M059J (cell line): ENCODE measurements at places on chromosomes 11 and 22.

GRCh38 chr22:45105281-45105702 lies 58.4 kb upstream of the NUP50 start:
- peak; percentile 72 for DNase-seq

- DNase-seq: no peak
Observed at GRCh38 chr22:30893434-30894370, 74.9 kb downstream of the MORC2 start.

DNA sequence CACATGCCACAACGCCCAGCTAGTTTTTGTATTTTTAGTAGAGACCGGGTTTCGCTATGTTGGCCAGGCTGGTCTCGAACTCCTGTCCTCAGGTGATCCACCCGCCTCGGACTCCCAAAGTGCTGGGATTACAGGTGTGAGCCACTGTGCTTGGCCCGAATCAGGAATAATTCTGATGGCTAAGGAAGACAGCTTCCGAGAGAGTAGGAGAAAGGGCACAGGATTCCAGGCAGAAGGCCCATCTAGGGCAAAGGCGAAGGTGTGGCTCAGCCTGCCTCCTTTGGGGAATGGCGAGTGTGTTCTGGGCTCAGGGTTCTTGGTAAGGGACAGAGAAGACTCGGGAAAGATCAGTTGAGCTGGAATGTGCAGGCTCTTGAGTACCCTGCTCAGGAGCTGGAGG lies 1.6 kb upstream of the SYCE3 start:
- DNase-seq: no peak

GRCh38 chr11:93330446-93330984 lies at the start of gene DEUP1:
DEUP1 (plus strand) TSS chr11:93330742; CDS start chr11:93332260, 1,518 bp downstream.
- no peak for DNase-seq

DNA sequence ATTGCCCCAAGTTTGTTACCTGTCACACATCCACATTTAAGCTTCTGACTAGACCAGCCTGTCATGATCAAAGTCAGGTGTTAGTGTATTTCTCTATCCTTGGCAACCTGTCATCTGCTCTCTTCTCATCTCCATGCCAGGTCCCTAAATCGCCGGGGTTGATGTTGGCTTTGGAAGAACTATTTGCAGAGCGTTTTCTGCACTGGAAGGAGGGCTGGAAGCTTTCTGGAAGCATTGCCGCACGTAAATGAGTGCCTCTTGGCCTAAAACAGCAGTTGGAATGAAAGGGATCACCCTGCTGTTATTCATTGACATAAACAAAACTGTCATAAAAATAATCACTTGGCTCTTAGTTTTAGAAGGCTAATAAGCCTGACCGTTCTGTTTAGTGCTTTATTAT lies 1.4 kb downstream of the TTC12 start:
- DNase-seq: no peak

DNA sequence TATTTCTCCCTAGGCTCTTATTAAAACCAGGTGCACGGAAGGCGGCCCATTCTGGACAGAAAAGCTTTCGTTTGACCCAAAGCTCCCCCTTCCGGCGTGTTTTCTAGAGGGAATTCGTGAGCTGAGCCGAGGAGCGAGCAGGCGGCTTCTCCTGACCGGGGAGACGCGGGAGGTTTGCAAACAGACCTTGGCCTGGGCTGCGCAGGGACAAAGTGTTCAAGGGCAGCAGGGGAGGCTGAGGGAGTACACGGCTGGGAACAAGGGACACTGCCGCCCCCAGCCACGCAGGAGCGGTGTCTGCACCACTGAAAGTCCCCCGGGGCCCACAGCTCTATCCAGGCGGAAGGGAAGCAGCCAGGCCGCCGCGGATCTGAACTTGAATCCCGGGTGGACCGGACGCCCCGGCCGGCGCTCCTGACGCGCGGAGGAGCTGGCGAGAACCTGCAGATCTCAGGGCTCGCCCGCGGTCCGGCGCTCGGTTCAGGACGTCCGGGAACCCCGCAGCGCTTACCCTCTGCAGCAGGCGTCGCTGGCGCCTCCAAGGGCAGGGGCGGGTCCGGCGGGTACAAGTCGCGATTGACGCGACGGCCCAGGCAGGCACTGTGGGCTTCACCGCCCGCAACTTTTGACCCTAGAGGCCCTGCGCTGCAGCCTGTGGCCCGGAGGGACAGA lies 101.9 kb downstream of the WT1 start:
- DNase-seq: no peak

- peak; percentile 66 for DNase-seq
Observed at GRCh38 chr22:25153961-25154666, 45.5 kb upstream of the CRYBB3 start.

- DNase-seq: no peak
Observed at GRCh38 chr11:111093061-111093460, 152.5 kb upstream of the POU2AF2 start.
